ENCODE measurements at places on chromosomes 3 and 15. TPM values are rescaled to one million over a fixed set of nuclear protein-coding genes. Genes with fewer than 3 reads are reported as not detected.

SLC22A13 gene
- 0.06 TPM for polyA plus RNA-seq

TTLL3 gene
- 68.4 TPM for polyA plus RNA-seq

ANKDD1A gene
- 12.8 TPM for polyA plus RNA-seq

CCDC39 gene
- 7.3 TPM for polyA plus RNA-seq

GPR15 gene
- polyA plus RNA-seq = not detected

- no peak for DNase-seq
Measured at GRCh38 chr3:116443191-116443661, 2.1 kb downstream of the LSAMP start.

- no peak for DNase-seq
Measured at GRCh38 chr15:66786708-66787488, 84.9 kb downstream of the SMAD6 start.

DNA sequence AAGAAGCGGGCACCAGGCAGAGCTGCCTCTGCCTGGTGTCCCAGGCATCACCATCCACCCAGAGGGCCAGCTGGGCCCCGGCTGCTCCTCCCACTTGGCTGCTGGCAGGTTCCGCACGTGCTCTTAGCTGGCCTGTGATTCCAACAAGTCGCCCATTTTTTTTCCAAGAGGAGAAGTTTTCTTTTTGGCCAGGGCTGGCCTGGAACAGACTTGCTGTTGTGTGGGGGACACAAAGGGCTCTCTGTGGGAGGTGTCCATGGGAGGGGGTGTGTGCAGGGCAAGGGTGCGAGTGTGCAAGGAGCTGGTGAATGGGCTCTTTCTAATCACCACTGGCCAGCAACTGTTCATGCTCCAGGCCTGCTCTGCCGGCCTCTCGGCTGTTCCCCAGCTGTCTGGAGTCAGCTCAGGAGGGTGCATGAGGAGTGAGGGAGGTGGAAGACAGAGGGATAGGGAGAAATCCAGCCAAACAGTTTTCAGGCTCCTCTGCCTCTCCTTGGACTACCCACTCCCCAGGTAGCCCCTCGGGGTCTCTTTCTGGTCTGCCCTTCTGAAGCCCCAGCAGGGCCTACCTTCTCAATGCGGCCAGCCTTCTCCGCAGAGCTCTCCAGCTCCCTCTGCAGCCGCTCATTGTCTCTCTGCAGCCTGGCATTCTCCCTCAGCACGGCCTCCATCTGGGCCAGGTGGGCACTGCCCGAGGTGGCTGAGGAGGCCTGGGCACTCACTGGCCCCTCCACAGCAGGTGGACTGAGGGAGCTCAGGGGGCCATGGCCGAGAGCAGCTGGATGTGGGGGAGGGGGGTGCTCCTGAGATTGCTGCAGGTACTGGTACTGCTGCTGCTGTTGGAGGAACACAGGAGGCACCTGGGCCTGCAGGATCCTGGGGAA is 7.1 kb downstream of the AMOTL2 start:
- DNase-seq = no peak

GRCh38 chr3:100981164-100981911 is 11.9 kb downstream of the ABI3BP start:
- DNase-seq = no peak

DNA sequence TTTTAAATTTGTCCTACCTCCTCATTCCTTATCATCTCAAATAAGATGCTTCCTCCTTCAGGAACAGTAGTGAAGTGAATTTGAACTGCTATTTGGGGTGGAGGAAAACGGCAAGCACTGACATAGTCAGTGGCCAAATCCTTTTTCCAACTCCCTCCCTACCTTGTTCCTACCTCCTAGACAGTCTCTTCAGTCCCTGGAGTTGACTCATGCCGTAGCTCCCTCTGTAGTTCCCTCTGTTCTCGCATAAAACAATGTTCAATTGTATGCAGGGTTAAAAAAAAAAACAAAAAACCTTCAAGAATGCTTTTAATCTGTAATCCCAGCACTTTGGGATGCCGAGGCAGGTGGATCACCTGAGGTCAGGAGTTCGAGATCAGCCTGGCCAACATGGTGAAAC is 1.4 kb downstream of the UBR1 start:
- DNase-seq = no peak

DNA sequence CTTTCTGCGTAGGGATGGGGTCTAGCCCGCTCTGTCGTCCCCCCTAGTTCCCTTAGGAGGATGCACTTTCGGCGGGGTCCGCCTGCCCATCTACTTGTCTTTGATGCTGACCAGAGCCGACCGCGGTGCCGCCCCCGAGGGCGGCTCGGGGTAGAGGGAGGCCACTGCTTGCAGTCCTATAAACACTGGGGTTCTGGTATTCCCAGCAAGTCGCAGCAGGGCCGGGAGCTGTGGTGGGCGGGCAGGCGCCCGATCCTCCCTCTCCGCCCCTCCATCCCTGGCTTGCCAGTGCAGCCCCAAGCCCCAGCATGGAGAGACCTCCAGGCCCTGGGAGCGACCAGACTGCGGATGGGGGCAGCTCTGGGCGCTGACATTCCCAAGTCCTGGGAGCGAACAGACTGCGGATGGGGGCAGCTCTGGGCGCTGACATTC is 830 bp downstream of the SEMA4B start:
- DNase-seq = no peak

GRCh38 chr3:197790033-197790432 is 1.0 kb upstream of the LRCH3 start:
- DNase-seq = no peak

- no peak for DNase-seq
Measured at GRCh38 chr3:46012246-46012645, 15.0 kb downstream of the XCR1 start.

All from right lung (tissue), 10 donors.